ENCODE measurements at places on chromosomes 5 and 9.

DNA sequence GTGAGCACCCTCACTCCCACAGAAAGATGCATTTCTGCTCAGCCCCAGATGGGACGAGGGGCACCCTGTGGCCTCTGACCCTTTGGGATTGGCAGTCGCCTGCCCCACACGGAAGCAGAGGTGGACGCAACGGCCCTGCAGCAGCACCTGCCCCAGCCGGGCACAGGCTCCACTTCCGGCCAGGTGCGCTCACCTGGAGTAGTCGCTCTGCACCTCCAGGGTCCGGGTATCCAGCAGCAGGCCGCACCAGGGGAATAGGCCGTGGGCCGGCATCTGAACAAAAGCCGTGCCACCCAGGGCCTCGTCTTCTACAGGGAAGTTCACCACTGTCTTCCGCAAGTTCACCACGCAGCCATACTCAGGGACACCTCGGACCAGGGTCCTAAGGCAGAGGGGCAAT lies 30.7 kb downstream of the TERT start:
- DNase-seq: no peak

DNA sequence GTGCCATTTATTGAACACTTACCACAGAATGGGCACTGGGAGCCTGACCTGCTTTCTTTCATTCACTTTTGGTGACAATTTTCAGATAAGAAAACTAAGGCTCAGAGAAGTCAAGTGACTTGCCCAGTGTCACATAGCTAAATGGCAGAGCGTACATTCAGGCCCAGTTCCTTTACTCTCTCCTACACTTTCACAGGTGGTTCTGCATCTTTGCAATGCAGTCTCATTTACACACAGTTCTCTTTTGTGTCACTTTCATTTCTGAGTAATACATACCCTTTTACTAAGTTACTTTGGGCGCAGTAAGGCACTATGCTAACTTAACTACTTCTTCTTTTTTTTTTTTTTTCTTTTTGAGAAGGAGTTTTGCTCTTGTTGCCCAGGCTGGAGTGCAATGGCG lies 8.3 kb downstream of the NFIL3 start:
- DNase-seq: no peak

GRCh38 chr5:37786416-37786815 lies 53.4 kb downstream of the GDNF start:
- DNase-seq: no peak

DNA sequence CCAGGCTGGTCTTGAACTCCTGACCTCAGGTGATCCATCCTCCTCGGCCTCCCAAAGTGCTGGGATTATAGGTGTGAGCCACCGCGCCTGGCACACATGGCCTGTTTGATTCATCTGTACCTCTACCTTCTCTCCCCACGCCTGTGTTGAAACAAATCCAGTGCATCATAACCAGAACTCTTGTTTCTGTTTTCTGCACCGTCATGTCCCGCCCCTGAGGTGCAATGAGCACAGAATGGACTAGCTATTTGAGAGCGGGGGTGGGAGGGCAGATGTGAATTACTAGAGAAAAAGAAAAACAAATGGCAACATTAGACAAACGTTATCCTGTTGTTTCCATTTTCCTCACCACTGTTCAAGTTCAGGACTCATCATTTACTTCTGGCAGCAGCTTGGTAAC lies 10.7 kb upstream of the FAM193B start:
- DNase-seq: no peak

DNA sequence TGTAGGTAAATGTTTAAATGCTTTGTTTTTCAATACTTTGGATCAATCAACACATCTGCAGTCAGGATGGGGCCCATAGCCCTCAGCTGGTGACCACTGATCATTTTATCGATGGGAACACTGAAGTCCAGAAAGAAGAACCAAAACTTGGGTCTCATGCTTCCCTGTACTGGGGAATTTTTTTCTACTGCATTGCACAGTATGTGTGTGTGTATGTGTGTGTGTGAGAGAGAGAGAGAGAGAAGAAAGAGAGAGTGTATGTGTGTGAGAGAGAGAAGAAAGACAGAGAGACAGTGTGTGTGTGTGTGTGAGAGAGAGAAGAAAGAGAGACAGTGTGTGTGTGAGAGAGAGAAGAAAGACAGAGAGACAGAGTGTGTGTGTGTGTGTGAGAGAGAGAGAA lies 202.9 kb upstream of the MSX2 start:
- DNase-seq: no peak

GRCh38 chr9:35932735-35933134 lies 23.4 kb downstream of the SPAAR start:
- DNase-seq: no peak

- DNase-seq: no peak
Observed at GRCh38 chr5:163585206-163585605, 79.8 kb downstream of the MAT2B start.

DNA sequence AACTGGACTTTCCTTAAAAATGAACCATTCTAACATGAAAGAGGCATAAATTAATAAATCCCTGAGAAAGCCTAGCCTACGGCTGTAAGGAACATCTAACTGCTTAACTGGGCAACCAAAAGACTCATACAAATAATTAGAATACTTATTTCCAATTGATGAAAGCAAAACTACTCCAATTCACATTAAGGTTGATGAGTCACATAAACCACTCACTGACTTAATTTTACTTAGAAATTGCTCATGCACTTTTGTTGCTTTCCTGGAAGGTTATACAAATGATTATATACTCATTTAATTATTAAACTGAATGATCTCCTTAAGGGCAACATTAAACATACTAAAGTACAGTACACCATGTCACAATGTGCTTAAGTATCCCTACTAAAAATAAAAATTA lies 101.9 kb downstream of the NFIB start:
- DNase-seq: no peak

- DNase-seq: no peak
Observed at GRCh38 chr9:133673258-133673655, 37.1 kb downstream of the DBH start.

- DNase-seq: no peak
Observed at GRCh38 chr5:143714629-143715028, 97.3 kb upstream of the HMHB1 start.

DNA sequence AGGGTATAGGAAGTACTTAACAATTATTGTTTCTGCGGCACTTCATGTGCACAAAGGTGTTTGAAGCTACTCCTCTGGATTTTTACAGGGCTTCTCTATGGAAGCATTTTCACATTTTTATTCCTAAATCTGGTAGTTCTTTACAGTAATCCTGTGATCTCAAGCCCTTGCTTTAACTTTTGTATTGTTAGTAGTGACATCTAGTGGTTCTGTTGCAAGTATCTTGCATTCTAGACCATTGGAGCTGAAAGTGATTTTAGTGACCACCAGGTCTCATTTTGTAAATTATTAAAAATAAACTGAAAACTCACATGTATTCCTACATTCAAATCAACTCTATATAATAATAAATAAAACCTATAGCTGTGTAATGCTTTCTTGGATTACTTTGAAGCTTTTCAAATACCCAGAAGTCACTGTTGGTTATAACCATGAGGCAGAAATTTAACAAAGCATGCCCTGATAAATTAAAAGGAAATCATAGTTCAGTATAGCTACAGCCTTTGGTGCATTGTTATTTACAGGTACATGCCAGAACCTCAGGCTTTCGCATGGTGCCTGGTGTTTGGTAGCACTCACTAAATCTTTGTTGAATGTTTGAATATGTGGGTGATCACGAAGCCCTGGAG lies 18.9 kb downstream of the RPS23 start:
- DNase-seq: no peak

DNA sequence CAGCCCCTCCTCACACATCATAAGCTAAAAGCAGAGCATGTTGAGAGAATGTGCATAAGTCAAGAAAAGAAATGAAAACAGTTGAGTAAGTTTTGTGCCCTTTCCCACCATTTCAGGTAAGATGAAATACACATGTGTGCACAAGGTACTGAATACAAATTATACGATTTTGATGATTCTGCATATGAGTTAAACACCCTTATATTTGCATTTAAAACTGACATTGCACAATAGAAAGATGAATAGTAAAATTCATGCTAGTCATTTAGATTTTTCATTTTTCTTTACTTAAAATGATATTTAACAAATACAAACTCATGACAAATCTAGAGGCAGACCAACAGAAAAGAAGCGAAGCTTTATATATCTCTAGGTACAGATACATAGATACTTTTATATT lies 24.9 kb upstream of the PSD2 start:
- no peak for DNase-seq

DNA sequence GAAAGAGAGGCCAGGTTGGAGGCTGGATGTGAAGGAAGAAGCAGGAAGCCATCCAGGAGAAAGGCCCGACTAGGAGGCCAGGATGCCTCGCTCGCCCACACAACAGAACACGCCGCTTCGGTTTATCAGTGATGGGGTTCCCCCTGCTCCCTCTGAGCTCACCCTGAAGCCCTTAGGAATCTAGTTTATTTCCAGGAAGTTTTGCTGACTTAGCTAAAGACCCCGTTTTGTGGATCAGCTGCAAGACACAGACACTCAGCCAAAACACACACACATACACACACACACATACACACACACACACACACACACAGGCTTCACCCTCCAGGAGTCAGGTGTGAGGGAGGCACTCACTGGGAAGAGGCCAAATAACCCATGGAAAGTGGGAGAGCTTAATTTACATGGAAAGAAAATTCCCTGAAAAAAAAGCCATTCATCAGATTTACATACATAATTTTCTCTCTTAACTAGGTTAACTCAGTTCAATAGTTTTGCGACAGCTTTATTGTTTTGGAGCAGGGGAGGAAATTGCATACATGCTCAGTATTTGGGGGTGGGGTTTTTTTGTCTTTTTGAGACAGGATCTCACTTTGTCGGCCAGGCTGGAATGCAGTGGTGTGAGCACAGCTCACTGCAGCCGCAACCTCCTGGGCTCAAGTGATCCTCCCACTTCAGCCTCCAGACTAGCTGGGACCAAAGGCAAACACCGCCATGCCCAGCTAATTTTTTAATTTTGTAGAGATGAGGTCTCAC lies 92.7 kb upstream of the HAND1 start:
- DNase-seq: no peak

DNA sequence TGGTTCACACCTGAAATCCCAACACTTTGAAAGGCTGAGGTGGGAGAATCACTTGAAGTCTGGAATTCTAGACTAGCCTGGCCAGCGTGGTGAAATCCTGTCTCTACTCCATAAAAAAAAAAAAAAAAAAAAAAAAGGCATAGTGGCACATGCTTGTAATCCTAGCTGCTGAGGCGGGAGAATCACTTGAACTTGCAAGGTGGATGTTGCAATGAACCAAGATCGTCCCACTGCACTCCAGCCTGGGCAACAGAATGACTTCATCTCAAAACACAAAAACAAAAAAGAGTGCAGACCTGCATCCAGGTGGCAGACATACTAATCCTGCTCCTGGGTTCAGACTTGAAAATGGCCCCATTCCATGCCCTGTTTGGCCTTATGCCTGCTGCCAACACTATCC lies 21.8 kb upstream of the ADAMTS19 start:
- DNase-seq: no peak

GRCh38 chr5:24623031-24623430 lies 21.7 kb downstream of the CDH10 start:
- no peak for DNase-seq

DNA sequence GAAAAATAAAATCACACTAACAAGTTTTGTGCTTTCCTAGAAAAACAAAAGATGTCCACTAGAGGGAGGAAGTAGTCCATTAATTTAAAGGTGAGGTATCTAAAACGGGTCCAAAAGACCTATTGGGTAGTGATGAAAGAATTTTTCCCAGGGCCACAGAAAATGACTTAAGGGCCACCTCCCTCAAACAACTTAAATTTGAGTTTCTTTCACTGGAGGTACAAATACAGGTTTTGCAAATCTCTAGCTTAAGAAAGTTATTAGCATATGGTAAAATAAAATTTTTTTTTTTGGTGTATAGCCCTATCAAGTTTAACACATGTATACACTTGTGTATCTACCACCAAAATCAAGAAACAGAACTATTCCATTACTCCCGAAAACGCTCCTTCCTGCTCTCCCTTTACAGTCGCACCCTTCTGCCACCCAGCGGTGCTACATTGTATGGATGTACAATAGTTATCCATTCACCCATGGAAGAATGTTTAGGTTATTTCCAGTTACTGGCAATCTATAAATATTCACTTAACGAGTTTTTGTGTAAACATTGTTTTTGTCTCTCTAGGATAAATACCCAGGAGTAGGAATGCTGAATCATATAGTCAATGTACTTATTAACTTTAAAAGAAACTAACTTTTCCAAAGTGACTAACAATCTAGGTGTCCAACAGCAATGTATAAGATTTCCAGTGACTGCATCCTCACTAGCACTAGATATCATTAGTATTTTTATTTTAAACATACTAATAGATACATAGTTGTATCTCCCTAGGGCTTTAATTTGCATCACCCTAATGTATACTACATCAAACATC lies 21.9 kb downstream of the DEPDC1B start:
- DNase-seq: no peak

- DNase-seq: no peak
Observed at GRCh38 chr9:35716230-35716629, 15.8 kb downstream of the TLN1 start.

GRCh38 chr9:136112541-136112940 lies 6.1 kb downstream of the TMEM250 start:
- no peak for DNase-seq

DNA sequence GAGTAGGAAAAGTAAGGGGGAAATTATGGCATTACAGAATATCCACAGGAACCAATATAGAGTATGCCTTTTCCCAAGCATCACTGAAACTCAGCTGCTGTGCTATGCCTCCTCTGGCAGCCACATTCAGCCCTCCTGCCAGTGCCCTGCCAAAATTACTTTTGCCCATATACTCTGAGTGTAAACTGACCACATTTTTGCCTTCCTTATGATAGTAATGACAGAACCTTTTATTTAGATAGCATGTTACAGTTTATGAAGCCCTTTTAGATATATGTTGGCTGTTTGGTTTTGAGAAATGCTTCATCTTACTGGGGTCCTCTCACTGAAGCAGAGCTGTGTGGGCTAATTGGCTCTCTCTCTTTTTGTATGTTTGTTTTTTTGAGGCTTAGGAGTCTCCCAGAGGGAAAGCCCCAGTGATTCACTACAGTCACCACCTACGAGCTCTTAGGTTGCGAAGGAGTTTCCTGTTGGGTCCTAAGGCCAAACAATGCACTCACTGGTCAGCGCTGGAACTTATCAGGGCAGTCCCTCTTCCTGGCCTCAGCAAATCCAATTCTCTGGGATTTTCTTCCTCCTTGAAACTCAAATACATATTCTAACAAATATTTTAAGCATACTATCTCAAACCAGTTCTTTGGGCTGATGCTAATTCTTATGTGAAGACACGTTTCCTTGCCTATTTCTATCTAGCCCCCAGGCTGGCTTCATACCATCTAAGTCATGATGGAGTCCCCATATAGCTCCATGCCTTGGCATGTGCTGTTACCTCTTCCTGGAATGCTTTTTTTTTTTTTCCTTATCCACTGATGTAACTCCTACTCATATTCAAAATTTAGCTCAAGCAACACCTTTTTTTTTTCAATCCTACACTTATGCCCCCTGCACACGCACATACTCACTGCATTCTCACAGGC lies 3.7 kb downstream of the PHF24 start:
- DNase-seq: no peak

DNA sequence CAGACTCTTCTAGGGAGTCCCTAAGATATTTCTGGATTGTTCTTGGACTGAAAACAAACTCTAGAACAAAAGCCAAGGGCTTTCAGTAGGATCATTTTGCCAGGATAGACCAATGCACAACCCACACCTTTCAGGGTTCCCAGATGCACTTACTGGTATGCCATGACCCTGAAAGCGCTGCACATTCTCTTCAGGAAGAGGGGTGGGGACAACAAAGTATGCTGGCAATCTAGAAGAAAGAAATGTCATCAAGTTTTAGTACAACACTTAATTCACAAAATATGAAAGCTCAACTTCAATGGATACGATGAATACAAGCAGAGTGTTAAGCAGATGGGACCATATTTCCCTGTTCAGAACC lies 57.2 kb downstream of the MTMR12 start:
- DNase-seq: no peak

- DNase-seq: no peak
Observed at GRCh38 chr9:18297056-18297841, 176.7 kb upstream of the ADAMTSL1 start.

All from activated CD8-positive, alpha-beta memory T cell treated with anti-CD3 and anti-CD28 coated beads for 4 hours (primary cell).